Activated CD4-positive, CD25-positive, alpha-beta regulatory T cell (primary cell): ENCODE measurements at places on chromosomes 7 and 10.

DNA sequence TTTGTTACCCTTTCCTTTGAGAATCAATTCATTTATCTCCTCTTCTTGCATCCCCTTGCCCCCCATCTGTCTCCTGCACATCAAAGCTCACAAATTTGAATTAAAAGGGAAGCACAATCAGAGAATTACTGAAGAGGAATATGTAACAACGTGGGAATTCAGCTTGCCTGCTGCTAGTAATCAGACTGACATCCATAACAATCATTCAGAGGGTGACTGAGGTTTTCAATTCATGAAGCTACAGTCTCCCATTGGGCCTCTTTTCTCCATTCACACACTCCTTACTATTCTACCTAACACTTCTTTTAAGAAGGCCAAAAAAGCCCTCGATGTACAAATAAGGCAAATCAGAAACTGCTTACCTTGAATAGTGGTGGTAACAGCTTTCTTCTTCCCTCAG, 24.3 kb upstream of the DNA2 start:
- no peak for DNase-seq

DNA sequence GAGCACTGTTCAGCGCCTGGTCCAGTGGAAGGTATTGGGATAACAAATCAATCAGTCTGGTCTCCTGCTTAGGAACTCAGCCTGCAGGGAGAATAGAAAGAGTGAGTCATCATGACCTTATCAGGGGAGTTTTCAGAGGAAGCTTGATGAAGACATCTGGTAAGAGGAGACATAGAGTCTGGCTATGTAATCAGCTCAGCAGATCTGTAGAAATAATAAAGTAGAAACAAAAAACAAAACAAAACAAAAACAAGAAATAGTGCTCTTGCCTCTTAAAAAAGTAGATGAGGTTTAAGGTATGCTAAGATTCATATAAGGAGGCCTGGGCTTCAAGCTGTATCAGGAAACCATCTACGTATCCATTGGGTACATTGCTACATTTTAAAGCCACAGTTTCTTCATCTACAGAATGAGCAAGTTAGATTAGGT, 14.4 kb downstream of the TAS2R41 start:
- no peak for DNase-seq

- no peak for DNase-seq
These were observed 122.9 kb downstream of the NPY start for GRCh38 chr7:24406789-24407299.

DNA sequence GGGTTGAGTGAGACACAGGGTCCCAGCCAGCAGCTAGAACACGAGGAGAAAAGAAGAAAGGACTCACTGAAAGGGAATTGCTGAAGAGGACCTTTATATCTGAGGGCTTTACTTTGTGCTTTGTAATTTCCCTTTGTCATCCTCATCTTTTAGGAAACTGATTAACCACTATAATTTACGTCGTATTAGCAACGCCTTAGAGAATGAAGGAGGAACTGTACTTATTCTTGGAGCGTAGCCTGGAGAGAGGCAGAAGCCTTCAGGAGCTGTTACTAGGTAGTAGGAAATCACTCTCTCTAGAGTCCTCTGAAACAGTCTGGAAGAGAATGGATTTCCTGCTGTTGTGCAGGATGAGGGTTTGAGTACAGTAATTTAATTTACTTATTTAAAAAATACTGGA, 101.0 kb upstream of the STEAP1B start:
- DNase-seq: no peak

- no peak for DNase-seq
These were observed 47.0 kb upstream of the ZNF107 start for GRCh38 chr7:64618785-64619456.

DNA sequence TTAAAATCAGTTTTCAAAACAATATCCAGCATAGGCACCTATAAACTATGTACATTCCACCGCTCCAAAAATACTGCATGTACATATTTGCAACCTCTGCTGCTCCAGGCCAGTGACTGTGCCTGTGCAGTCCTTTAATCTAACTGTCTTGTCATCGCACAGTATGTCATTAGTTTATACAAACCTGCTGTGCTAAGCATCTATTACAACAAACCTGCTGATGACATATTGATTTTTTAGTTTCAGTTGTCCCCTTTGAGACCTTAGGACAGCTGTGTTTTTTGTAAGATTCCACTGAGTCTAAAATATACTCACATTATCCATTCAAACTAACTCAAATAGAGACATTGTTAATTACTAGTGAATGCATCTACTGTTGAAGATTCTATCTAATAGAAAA, 33.1 kb downstream of the SEMA3C start:
- DNase-seq: no peak

- DNase-seq: no peak
These were observed 1191.1 kb downstream of the SORCS1 start for GRCh38 chr10:105973360-105973759.
